Stimulated activated CD8-positive, alpha-beta memory T cell treated with anti-CD3 and anti-CD28 coated beads, Interleukin-4, amount 100 ng/mL, for 4 hours (primary cell): ENCODE measurements at places on chromosomes 7 and 10.

DNA sequence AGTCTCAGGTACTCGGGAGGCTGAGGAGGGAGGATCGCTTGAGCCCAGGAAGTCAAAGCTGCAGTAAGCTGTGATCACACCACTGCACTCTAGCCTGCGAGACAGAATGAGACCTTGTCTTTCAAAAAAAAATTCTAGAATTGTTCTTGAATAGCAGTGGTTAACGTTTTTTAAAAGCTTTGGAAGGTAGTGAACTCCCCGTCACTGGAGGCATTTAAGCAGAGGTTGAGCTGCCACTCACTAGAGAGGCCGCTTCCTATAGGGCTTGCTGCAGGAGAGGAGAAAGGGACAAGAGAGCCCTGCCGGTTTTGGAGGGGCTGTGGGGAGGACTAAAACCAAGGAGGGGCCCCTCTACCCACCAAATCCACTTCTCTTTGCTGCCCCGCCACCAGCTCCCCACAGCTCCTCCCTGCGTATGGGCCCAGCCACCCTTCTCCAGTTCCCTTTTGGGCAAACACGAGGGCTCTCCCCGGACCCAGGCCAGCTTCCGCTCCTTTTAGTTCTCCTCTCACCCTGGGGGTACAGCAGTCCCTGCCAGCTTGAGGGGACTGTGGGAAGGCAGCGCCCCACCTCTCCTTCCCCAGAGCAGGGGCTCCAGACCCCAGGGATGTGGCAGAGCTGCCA, 86.9 kb upstream of the GTF2I start:
- no peak for DNase-seq

DNA sequence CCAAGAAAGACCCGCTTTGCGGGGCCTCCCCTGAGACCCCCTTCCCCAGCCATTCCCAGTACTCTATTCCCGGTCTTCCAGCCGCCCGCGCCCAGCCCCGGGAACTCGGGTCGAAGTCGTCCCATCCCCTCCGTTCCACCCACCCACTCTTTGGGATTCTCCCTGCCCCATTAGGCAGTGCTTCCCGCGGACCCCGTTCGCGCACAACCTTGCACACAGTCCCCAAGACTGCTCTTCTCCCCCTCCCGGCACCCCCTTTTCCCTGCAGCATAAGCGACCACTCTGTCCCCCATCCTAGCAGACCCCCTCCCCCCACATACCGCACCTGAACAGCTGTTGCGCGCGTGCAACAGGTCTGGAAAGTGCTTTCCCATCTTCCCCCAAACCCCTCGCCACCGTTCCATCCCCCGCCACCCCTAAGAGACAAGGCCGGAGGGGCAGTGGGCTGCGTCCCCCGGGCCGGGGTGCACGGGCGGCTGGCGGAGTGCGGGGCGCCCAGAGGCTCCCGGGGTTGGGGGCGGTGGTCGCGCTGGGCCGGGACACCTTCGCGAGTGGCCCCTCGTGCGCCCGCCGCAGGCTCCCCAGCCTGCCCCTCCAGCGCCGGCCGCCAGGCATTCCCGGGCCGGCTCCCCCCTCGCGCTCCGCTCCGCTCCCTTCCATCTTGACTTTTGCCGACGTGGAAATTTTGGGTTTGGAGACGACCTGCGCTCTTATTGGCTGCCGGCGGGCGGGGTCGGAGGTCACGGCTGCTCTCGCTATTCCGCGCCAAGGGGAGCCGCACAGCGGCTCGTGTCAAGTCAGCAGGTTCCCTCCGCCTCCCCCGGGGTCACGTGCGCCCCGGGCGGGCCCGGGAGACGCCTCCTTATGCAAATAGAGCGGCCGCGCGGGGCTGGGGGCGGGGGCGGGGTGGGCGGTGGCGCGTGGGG, 201.2 kb upstream of the NFE2L3 start:
- DNase-seq: peak; percentile 51

DNA sequence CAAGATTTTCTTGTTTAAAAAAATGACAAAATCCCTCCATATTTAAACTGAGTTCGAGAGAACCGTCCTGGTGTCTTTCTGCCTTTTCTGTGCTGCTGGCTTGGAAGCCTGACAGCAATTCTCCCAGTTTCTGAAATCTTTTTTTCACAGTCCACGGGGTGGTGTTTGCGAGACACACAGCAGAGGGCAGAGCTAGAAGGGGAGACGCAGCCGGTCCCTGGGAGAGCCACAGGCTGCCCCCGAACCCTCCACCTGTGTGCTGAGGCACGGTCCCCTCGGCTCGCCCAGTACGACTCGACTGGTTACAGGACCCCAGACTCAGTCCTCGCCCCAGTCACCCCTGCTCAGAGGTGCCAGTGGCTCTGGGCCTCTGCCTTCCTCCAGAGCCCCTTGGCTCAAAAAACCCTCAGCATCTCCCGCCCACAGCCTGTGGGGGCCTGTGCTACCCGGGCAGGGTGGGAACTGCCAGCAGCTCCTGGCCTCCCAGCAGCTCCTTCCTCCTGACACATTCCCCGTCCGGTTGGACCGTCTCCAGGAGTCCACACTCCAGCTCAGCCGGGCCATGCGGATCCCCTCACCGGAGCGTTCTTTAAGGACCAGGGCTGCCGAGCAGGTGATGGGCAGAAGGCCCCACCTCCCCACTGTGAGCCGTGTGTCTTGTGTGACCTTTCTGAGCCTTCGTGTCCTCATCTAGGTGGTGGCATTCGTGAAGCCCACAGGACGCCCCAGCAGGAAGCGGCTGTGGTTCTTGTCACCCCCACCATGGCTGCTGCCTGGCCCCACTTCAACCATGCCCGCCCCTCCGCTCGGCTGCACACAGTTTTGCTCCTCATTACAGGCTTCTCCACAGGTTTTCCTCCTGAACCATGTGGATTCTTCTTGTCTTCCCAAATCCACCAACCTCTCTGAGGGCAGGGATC, 52.3 kb upstream of the EN2 start:
- DNase-seq: no peak

GRCh38 chr10:125084191-125084613, 76.2 kb downstream of the CTBP2 start:
- no peak for DNase-seq

DNA sequence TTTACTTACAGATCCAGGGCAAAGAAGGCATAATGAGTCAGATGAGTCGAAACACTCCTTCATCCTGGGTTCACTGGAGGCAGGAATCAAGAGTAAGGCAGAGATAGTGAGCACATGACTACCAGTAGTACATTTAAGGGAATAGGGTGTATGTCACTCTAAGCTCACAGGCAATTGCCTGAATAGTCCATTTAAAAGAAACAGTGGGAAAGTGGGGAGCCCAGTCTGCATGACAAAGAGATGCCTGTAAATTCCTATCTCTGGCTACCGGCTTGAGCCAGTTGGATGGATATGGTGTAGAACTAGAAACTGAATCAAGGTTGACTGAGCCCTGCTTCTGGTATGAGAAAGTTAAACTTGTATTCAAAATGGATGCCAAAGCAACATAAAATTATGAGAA, 861.5 kb upstream of the ZWINT start:
- no peak for DNase-seq

GRCh38 chr10:86824151-86824550, 67.7 kb downstream of the BMPR1A start:
- DNase-seq: no peak

- DNase-seq: no peak
Observed at GRCh38 chr7:32479574-32480200, 10.5 kb downstream of the LSM5 start.

- DNase-seq: no peak
Observed at GRCh38 chr7:101705331-101705730, 76.2 kb upstream of the MYL10 start.

DNA sequence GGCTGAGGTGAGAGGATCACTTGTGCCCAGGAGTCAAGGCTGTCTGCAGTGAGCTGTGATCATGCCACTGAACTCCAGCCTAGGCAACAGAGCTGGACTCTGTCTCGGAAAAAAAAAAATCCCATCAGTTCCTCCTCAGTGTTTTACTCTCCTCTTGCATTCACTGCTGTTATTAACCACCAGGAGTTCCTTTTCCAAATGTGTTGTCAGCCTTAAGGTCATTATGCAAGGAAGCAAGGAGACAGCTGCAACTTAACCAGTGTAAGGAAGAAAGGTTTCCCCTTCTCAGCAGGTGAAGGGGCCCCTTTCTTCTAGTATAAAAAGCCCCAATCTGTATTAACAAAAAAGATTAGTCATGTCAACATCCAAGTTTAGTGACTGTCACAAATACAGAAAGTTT, 86.6 kb upstream of the LEP start:
- no peak for DNase-seq

DNA sequence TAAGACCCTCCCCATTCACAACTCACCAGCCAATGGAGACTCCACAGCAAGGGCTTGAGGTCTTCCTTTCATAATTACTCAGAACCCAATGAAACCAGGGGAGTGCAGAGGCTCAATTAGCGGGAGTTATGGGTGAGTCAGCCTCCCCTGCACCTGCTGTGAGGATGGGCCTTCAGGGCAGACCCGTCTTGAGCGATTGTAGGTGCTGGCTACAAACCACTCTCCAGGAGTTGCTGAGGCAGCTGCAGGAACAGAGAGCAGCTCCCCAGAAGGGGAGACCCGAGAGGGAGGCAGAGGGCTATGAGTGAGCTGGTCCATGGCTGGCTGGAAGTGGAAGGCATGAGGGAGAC, 58.5 kb upstream of the SORCS3 start:
- no peak for DNase-seq

- no peak for DNase-seq
Observed at GRCh38 chr10:130621231-130621775, 485.1 kb downstream of the GLRX3 start.

DNA sequence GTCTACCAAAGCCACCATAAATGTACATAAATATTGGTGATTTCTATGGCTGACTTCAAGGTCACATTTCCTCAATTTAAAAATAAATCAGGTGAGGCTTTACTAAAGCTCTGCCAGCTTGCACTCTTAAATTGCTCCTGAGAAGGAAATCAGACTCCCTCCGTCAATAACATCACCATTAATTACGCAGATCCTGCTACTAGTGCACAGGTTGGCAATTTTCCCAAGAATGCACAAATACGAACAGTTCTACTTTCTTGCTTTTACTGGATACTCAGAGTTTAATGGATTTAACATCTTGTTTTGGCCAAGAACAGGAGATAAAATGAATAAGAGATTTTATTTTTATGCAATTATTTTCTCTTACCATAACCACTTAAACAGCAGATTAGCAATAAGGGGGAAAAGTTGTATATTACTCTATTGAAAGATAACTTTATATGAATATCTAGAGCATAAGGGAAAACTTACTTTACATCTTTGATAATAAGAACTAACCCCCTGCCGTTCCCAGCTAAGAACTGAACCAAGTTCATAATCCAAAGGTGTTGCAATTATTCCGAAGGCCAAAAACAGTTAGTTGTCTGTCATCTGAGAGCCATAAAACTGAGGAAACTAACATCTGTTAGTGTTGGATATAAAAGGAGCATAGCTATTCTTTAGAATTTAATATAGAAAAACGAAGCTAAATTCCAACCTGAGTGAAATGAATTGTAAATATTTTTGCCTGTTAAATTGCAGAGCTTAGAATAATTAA, 140.5 kb downstream of the TWIST1 start:
- no peak for DNase-seq

DNA sequence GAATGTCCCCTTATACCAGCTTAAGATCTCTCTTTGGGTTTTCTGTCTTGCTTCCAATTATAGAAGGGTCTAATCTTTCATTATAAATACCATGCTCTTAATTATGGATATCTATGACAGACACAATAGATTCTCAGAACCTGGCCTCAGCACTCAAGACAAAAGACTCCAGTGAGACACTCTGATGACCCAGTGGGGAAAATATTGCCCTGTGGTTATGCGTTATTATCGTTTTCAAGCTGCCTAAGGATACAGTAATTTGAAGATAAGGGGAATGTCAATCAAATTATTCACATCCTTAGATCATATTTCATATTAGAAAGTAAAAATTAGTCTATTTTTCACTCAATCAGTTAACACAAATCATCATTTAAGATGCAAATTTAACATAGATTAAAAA, 748.8 kb downstream of the XPNPEP1 start:
- no peak for DNase-seq

DNA sequence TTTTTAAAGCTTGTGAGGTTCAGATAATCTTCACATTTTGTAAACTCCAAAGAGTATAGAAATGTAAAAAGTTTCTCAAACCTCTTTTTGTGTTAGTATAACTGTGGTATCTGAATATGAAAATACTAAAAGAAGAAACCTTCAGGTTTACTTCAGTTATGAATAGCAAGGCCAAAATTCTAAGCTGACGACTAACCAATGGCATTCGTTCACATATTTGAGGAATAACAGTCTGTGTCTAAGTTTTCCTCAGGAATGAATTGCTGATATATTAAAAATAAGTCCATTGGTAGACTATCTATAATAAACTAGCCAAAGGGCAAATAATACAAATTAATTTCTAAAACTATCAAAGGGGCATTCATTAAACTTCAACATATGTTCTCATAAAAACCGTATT, 206.0 kb downstream of the CXCL12 start:
- DNase-seq: no peak

GRCh38 chr10:107081644-107082043, 82.9 kb downstream of the SORCS1 start:
- DNase-seq: no peak

- DNase-seq: no peak
Observed at GRCh38 chr10:47362199-47362598, 14.0 kb downstream of the RBP3 start.

DNA sequence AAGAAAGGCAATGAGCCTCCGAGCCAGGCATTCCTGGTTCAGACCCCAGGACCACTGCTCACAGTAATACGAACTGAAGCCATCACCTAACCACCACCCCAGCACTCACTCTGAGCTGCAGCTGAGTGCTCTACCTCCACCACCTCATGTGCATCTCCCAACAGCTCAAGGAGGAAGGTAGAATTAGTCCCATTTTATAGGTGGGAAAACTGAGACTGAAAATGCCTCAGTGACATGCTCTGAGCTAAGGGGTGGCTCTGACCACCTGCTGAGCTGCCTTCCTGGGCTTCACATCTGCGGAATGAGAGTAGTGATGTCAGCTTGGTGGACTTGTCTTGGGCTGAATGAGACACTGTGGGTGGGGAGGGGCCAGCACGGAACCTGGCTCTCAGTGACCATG, 159.7 kb upstream of the UNC5B start:
- DNase-seq: no peak

- no peak for DNase-seq
Observed at GRCh38 chr10:123160311-123160980, 6.2 kb downstream of the BUB3 start.

DNA sequence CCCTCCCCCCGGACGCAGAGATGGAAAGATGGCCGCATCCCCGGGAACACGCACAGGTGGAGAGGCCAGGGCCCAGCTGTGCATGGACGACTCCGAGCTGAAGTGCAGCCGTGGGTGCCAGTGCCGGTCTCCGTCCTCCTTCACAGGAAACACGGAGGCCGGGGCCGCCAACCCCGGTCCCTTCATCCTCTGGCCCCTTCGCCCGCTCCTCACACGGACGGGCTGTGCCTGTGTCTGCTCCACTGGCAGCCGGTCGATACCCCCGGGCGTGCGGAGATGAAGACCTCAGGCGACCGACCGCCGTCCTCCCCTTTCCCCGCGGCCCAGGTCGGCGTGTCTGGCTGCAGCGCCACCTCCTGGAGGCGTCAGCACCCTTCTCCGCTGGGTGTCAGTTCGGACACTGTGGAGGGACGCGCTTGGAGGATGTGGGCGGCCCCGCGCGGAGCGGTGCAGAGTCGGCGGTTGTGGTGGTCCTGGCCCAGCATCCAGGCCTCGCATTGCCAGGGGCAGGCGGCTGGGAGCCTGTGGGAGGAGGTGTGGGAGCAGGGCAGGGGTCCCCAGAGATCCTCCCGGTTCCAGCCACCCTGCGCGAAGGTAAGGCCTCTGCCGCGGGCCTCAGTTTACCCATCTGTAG, 9.9 kb downstream of the ZNF511 start:
- no peak for DNase-seq

- DNase-seq: no peak
Observed at GRCh38 chr10:103563231-103564115, 70.0 kb downstream of the NEURL1 start.

GRCh38 chr7:66206934-66207240, 1.8 kb downstream of the TPST1 start:
- DNase-seq: no peak
